ENCODE measurements at places on chromosomes 13 and 19.

DNA sequence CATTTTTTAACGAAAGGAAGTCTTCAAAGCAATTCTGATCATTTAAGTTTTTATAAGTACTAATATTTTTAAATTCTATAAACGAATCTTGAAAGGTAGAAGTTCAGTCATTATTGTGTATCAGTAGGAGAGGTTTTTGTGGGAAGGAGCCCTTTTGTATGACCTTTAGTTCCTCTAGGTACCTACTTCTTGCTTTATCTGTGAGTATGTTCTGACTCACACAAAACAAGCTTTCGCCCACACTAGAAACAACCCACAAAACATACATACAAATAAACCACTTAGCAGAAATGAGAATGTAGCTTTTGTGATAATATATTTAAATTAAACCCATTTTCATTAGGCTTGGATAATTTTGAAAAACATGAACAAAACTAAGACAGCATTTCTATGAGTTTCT is 27.8 kb downstream of the ERCC5 start:
- DNase-seq, result no peak

GRCh38 chr13:73741742-73742141 is 392.5 kb downstream of the KLF12 start:
- DNase-seq, result no peak

DNA sequence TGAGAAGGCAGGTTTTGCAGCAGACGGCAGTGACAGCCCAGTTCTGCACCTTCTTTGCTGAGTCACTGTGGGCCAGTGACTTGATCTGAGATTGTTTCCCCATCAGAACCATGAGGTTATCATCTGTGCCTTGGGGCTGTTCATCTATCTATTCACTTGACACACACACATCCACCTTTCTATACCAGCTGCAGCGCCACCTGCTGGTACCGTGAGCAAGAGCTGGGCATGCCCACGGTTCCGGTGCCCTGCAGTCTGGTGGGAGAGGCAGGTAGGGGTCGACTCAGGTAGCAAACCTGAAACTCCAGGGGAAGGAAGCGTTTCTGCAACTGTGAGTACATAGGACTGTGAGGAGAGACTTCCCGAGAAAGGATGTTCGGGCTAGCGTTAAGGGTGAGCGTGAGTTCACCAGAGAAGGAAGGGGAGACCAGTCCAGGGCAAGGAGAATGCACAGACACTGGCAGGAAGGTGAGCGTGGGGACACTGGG is 7.5 kb upstream of the LIN7B start:
- peak; percentile 32 for DNase-seq

DNA sequence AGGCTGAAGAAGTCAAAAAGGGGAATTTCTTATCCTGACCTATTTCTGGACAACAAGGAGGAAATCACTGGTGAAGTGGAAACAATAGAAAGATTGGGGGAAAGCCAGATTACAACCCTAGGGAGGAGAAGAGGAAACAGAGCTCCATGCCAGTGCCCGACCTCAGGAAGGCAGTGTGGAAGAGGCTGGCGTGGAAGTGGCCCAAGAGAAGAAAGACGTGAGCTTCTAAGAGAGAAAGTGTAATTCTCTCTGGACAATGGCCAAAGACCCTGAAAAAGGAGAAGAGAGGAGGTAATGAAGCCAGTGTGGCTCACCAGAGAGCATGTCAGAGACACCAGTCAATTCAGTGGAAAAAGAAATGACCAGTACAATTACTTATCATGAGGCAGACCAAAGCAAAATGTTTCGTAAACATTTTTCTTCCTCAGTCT is 52.6 kb upstream of the URAD start:
- DNase-seq, result no peak

- no peak for DNase-seq
Observed at GRCh38 chr13:80603351-80603750, 262.4 kb upstream of the SPRY2 start.

DNA sequence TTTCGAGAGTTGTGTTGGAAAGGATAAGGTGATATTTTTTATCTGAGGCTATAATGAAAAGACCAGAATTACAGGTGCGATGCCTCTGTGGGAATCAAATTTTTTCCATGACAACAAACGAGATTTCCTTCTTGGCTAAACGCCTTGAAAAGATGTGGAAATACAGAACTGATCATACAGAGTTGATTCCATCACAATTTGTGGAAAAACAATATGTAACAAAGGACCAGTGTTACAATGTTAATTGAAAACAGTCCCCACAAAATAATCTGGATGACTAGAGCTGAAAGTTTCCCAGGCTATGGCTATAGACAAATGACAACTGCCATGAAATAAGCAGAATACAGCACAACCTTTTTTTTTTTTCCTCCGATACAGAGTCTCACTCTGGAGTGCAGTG is 628.9 kb downstream of the DIAPH3 start:
- DNase-seq, result no peak

GRCh38 chr19:54684527-54684926 is 21.7 kb downstream of the LILRB4 start:
- DNase-seq, result no peak

DNA sequence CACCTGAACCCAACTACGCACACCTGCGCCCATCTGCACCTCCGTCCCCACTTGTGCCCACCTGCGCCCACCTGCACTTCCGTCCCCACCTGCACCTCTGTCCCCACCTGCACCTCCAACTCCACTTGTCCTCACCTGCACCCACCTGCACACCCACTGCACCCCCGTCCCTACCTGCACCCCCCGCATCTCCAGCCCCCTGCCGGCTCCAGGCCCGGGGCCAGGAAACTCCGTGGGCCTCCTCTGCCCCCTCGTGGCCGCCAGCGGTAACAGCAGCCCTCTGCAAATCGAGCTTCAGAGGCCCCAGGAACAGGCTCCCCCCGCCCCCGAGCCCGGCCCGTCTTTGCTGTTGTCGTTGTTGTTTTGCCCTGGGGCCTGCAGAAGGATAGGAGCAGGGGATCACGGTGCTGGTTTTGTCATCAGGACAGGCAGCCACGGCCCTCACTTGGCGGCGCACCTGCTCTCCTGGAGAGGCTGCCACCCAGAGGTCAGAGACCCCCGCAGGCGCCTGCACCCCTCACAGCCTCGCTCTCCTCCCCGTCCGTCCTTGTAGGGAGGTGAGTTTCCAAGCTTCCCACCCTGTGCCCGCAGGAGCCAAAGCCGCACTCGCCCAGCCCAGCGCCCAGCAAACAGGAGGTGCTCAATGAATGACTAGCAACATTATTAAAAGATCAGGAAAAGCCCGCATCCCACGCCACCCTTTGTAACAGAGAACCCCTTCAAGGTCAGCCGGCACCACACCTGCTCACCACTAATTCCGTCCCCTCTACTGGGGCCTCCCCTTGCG is 65.4 kb downstream of the GNG7 start:
- DNase-seq, result no peak

DNA sequence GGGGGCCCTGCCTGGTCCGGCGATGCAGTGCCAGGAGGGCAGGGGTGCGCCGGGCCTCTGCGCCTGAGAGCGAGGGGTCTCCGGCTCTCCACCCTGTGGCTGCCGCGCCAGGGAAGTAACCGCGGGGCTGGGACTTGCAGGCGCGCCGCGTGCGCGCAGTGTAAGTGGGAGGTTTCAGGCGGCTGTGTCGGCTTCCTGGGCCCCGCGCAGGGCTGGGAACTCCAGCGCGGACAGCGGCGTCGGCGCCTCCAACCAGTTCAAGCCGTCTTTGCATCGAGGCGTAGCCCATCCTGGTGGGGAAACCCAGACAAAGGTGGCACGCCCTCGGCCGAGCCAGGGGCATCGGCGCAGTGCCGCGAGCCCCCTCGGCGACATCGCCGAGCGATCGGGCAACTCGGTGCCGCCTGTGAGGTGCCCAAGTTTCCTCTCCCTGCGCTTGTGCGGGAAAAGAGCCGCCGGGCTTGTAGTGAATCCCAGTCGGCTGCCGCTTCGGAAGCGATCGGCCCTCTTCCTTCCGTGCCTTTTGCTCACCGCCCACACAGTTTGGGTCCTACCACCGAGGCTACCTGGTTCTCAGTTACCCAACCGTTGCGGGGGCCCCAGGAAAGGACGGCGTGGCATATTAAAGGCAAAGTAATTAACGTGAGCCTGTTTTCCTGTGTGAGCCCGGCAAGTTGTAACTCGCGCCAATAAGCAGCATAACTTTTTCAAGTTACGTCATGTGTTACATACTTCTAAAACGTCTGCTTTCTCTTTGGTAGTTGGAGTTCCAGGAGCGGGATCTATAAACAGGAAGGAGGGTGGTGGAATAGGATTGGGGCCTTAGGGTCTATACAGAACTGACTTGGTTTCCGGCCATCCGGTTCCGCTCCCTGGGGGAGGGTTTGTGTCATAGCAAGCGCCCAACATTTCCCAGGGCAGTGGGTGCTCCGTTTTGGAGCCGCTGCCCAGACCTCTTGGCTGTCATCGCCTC is 1.2 kb downstream of the LRCH1 start:
- peak; percentile 63 for DNase-seq

DNA sequence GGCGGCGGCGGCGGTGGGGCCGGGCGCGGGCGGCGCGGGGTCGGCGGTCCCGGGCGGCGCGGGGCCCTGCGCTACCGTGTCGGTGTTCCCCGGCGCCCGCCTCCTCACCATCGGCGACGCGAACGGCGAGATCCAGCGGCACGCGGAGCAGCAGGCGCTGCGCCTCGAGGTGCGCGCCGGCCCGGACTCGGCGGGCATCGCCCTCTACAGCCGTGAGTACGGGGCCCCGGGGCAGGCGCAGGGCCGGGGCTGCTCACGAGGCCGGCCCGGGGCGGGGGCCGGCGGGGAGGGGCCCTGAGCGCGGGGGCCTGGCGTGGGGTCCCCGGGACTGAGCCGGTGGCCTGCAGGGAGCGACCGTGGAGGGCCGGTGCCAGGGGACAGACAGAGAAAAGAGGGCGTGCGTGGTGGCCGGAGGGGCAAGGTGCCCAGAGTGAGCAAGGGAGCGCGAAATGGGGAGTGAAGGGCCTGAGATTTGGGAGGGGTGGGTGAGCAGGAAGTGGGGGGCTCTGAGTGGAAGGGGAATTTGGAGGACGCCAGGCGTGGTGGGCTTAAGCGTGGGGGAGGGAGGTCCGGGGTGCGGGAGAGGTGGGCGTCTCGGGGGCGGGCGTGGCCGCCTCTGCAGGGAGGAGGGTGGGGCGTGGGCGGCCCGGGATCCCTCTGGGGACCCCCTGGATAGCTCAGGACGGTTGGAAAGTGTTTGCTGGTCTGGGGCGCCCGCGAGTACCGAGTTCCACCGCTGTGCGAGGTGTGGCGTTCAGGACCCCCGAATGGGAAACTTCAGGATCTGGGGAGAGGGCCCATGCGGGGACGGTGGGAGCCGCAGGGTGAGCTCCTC is 575 bp downstream of the CARM1 start:
- DNase-seq, result peak; percentile 29

DNA sequence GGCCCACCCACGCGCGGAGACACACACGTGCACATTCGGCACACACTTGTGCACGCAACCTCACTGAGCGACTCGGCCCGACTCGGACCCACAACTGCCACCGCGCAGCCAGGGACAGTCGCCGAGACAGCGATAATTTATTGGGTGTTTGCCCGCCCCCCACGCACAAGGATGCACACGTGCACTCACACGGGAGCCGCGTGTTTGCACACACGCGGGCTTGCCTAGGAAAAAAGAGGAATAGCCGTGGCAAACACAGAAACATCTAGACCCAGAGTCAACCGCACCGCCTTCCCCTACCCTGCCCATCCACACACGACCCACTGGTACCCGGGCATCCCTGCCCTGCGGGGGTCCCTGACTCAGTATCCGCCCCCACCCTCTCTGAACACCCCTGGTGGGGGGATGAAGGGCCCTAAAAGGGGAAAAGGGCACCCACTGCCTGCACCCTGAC is 1.1 kb upstream of the SSBP4 start:
- no peak for DNase-seq

DNA sequence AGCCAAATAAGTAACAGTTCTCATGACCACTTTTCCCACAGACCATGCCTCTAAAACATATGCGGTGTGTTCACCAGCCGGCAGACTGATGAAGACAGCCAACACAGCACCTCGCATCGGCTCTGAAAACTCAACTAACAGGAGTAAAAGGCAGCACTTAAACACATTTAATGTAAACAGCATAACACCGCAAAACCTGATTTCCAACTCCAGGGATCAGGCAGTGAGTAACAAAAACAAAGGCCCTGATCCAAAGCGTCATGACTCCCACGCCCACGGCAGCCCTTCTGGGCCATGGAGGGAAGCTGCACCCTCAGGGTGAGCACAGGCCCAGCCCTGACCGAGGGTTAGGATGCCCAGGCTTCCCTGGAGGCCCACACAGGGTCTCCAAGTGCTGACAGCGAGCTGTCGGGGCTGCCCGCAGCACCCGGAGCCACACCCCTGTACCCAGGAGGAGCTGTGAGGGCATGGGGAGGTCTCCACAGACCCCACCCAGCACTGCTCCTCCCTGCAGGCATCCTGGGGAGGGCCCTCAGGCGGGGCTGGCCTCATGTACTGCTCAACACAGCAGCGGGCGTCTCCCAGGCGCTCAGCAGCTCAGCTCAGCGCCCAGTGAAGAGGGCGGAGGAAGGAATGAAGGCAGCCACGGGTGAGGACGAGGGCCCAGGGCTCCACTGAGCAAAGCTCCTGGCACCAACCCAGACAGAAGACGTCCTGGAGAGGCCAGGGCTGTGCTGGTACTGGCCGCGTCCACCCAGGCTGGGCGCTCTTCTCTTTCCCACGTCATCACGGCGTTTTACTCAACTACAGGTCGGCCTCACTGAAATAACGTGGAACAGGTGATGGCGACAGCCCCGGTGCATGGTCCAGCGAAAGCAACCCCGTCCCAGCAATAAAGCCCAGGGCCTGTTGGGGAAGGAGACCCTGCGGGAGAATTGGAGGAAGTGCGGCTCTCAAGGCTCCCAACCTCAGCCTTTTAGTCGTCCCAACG is 53.7 kb downstream of the RASA3 start:
- no peak for DNase-seq

DNA sequence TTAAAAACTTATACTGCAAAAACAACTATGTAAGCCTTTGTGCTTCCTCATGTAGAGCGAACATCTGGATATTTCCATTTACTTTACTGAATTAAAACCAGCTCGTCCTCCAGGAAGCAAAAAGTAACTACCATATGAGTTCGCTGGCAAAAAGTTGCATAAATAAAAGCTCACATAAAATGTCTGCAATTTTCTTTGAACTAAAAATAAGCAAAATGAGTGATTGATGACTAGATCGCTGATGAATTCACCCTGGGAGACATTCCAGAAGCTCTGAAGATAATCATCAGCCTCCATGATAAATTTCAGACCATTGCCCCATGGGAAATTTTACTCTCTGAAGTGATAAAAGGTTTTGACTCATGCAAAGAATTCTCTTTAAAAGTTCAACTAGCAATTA is 67.3 kb upstream of the SACS start:
- no peak for DNase-seq

DNA sequence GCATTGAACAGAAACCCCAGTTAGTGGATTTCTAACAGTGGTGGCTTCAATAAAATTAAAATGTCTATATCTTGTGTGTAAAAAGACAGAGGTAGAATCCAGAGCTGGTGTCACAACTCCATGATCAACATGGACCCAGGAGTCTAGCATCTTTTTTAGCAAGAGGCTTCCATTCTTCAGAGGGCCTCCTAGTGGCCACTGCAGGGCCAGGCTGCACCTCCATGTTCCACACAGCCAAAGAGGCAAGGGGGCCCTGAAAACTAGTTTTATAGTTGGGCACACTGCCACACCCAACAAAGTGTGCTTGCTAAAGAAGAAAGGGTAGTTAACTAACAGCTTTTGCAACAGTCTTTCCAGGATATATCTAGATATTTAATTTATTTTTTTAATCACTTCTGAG is 12.9 kb downstream of the N4BP2L1 start:
- DNase-seq, result no peak

GRCh38 chr19:37551129-37551993 is 43.2 kb downstream of the ZNF571 start:
- DNase-seq, result peak; percentile 76

All from SK-N-DZ (cell line).